LoVo (cell line): ENCODE measurements at places on chromosomes 4 and X.

DNA sequence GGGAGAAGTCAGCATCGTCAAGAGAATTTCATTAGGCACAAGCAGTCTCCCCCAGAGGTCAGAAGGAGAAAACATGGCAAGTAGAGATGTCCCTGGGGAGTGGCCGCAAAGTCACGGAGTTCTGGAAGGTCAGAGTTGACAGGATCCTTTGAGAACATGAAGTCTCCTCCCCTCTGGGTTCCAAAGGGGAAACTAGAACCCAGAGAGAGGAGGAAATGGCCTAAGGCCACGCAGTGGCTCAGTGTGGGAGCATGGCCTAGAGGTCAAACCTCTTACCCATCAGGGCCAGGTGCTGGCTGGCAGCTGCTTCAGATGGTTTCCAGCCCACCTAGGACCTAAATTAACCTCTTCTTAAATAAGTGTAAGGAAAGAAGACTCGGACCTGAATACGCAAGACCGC, 884 bp downstream of the IDH3G start:
- no peak for DNase-seq

GRCh38 chr4:115781528-115782146, 668.2 kb upstream of the NDST4 start:
- no peak for DNase-seq

DNA sequence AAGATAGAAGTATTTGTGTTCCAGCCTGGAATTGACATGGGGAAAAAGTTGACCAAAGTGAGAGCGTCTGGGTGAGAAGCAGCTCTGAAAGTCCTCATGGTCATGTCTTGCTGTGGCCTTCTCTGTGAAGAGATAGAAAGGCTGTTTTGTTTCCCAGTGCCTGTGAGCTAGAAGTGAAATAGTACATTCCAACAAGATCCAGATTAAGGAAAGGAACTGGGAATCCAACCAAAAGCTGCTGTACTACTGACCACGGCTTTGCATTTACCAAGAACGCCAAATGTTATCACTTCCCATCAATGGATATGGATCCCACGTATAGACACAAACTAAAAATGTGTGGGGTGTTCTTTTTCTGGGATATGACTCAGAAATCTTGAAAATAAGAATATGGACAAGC, 51.2 kb downstream of the TENM3 start:
- no peak for DNase-seq

- DNase-seq: no peak
Measured at GRCh38 chr4:85737254-85737653, 262.3 kb downstream of the ARHGAP24 start.

GRCh38 chr4:8731364-8731763, 138.8 kb downstream of the CPZ start:
- DNase-seq: no peak

DNA sequence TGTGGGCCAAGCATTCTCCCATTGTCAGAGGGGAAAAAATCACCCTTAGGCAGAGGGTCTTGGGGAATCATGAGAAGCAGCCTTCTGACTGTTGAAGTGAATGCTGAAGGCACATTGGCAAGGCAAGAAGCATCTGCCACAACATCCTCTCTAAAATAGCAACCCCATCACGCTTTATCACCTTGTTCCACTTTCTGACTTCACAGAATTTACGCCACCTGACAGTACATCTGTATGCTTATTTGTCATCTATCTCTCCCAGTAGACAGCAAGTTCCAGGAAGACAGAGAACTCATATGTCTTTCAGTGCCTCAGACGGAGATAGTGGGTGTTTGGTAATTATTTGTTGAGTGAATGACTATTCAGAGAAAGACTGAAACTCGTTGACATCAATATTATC, 68.4 kb upstream of the SCML1 start:
- no peak for DNase-seq

- peak; percentile 35 for DNase-seq
Measured at GRCh38 chr4:188372829-188373228, 233.6 kb downstream of the TRIML1 start.

DNA sequence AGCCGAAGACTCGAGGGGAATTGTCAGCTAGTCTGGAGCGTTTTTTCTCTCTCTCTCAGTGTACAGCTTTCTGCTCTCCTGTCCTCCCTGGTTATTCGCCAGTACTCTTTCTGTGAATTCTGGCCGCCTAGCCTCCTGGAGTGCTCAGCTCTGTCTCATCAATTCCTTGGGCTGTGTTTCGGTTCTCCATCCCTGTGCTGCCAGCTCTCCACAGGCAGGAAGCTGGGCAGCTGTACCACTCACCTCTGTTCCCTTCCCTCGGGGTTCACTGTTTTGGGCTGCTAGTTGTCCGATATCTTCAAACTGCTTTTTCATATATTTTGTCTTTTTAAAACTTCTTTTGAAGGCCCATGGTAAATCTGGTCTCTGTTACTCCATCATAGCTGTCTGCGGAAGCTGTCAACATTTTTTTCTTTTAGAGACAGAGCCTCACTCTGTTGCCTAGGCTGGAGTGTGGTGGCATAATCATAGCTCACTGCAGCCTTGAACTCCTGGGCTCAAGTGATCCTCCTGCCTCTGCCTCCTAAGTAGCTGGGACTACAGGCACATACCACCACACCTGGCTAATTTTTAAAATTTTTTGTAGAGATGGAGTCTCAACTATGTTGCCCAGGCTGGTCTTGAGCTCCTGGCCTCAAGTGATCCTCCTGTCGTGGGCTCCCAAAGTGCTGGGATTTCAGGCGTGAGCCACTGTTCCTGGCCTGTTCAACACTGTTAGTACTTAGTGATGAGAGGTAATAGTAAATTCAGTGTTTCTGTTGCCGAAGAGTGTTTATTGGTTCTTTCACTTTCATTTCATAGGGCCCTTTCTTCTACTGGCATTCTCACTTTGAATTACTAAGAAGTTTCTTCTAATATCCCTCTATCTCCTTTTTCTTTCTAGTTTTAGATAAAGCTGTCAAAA, 18.6 kb downstream of the ZCCHC4 start:
- DNase-seq: no peak

DNA sequence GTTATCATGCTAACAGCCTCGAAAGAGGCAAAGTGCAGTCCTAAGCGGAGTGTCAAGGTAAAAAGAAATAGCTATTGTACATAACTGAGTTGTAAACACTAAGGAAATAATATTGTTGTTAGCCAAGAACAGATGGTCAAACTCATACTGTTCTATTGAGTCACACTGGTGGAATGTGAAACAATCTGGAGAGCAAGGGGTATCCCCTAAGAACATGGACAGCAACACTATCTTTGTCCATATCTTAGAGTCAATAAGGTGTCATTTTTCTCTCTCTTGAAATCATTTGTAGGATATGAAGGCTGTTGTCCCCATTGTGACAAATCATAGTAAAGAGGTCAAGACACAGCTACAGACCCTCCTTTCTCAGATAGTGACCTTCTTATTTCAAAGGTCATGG, 4.5 kb upstream of the PDGFC start:
- DNase-seq: peak; percentile 32

- DNase-seq: no peak
Measured at GRCh38 chr4:54159543-54159942, 59.6 kb downstream of the GSX2 start.

DNA sequence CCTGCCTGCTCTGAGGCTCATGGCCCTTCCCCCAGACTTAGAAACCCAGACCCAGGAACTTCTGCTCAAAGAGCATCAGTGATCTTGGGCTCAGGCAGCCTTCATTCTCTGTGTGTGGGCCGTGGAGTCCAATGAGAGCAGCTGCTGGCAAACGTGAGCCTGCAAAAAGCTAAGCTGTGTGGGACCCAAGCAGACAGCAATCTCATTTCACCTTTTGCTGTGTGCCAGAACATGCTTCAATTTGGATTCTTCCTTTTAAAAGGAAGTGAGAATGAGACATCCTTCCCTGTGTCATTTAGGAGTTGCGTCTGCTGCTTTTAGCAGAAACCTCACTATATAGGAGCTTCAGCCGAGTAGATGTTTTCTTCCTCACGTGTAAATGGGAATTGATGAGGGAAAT, 238.5 kb downstream of the EVC2 start:
- DNase-seq: no peak

DNA sequence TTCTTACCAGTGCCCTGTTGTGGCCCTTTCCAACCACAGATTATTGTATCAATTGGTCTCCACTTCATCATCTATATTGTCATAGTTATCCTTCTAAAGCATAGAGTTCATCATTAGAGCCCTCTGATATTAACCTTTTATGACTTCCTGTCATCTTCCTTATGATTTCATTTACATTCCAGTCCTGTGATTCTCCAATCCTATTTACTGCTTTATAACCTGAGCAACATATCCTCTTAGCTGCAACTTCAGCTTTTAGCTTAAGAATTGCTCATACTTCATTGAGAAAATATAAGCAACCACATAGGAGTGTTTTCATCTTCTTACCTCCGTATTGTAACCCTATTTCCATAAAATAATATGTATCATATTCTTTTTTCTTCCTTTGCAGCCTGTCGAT, 252.6 kb upstream of the CENPE start:
- no peak for DNase-seq

GRCh38 chr4:17511051-17511450, 839 bp downstream of the QDPR start:
- DNase-seq: no peak

GRCh38 chrX:96453139-96453538, 231.5 kb upstream of the DIAPH2 start:
- DNase-seq: no peak

DNA sequence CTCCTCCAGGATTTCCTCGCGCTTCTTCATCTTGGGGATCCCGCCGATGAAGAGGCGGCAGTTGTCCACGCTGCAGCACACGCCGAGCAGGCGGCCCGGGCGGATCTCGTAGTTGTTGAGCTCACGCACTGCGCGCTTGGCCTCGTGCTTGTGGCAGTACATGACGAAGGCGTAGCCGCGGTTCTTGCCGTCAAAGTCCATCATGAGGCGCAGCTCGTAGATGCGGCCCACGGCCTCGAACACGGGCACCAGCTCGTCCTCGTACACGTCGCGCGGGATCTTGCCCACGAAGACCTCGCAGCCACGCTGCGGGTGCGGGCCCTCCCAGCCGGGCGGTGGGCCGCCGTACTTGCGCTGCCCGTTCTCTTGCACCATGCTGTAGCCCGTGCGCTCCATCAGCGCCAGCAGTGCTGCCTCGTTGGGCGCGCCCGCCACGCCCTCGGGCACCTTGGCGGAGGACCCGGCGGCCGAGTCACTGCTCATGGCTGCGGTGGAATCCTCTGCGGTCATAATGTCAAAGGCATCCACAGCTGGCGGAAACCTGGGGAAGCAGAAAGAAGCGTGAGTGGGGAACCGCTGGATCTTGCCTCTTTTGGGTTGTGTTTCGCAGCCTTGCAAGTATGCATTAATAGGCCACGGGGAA, 103.4 kb downstream of the CHRNA9 start:
- no peak for DNase-seq

- no peak for DNase-seq
Measured at GRCh38 chr4:37981425-37981824, 21.2 kb downstream of the PTTG2 start.

DNA sequence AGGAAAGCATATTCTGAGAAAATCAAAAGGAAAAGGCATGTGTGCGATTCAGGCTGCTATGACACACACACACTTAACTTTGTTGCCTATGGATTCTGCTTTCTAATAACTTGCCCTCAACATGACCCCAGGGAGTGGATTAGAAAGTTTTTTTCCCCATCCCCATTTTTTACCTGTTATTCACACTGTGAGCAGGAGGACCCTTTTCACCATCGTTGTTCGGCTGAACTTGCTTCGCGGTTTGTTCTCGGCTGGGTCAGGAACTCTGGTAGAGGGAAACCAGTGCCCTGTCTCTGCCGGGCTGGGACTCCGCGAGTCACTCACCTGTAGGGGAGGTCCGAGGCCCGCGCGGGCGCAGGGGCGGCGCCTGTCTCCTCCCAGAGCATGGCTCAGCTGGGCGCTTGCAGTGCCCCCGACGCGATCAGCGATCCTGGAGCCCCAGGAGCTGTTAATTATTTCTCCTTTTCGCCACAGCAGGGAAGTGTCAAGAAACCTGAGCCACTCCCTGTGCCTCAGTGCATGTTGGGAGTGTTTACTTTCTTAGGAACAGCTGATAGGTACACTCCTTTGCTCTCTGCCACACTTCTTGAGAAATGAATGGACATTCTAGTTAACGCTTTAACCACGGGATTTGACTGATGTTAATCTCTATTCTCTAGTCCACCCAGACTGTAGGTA, at the start of gene RASSF6:
RASSF6 (minus strand) TSS at position 322 of the 678 bp plus-strand sequence. CDS start 8,641 bp downstream, outside the sequence.
- peak; percentile 90 for DNase-seq

DNA sequence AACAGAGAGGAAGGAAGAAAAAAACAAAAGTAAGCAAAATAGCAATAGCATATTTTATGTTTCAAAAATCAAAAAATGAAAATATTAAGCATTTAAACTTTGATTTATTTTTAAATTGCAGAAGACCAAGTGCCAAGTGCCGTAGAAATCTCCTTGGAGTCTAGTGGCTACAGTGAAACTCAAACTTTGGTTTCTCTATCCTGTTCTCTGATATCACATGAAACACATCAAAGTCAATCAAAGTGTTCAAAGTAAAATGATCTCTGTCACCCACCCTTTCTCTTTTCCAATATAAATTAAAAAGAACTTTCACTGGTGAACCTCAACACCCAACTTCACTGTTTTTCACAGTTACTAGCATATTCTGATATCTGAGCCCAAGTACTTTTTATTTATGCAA, 81.1 kb downstream of the HADH start:
- no peak for DNase-seq

- DNase-seq: no peak
Measured at GRCh38 chrX:63466690-63467089, 115.6 kb upstream of the SPIN4 start.

- DNase-seq: no peak
Measured at GRCh38 chr4:72179342-72179741, 147.5 kb downstream of the NPFFR2 start.

GRCh38 chr4:117331817-117332216, 246.4 kb upstream of the TRAM1L1 start:
- no peak for DNase-seq

DNA sequence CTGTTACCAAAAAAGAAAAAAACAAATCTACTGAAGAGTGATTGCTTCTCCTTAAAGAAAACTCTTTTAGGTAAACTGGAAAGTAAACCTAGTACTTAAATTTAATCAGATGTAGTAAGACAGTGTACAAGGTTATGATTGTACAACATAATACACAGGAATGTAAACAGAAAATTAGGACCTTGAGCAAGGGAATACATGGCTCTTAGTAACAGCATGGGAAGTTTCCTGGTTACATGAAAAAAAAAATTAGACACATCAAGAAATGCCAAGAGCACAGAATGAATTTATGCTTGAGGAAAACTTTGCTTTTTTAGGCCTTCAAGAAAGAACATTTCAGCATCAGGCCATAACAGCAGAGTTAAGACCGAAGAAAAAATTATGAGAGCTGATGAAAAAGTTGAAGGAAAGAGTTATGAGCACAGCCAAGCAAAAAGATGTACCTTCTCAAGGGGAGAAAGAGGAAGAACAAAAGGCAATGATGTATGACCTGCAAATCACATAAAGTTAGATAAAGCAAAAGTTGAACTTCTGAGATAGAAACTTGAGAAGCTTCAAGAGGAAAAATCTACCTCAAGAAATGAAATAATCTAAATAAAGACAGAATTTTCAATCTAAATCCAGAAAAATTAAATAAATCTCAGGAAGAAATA, 311.6 kb downstream of the GALNTL6 start:
- no peak for DNase-seq

GRCh38 chr4:155807021-155807420, 48.2 kb downstream of the GUCY1B1 start:
- DNase-seq: no peak
